ENCODE measurements at places on chromosomes 4 and X.

DNA sequence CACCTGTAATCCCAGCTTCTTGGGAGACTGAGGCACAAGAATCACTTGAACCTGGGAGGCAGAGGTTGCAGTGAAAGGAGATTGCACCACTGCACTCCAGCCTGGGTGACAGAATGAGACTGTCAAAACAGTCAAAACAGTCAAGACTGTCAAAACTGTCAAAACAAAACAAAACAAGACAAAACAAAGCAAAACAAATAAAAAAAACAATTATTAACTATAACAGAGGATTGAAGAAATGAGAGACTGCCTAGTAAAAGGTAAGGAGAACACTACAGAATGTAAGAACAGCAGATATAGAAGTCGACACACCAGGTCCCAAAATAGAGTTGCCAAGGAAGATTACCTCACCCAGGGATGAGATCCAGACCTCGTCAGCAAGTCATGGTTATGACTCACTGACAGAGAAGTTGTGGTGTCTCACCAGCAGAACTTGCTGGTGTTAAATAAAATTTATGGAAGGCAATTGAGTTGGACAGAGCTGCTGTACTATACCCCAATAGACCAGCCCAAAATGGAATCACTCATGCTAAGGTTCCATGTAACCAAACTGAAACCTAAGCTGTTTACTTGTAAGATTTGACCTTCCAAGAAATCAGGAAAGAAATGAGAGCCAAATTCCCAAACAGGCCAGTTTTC, 32.1 kb upstream of the GK start:
- DNase-seq, result no peak

DNA sequence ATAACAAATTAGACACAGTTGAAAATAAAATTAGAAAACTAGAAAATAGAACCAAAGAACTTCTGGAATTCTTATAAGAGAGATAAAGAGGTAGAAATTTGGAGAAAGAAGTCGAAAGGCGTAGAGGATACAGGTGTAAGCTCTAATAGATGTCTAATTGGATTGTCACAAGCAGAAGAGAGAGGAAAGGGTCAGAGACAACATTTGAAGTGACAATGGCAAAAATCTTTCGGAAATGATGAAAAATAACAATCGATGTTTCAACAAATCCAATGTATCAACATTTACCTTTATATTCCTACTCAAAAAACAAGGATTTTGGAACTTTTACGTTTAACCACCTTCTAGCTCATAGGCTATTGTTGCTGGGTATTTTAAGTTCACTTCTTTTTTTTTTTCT, 3.8 kb downstream of the CXCL8 start:
- DNase-seq, result no peak

GRCh38 chrX:68420559-68420958, 12.7 kb downstream of the OPHN1 start:
- no peak for DNase-seq

- no peak for DNase-seq
Measured at GRCh38 chrX:44731160-44731559, 112.7 kb upstream of the DUSP21 start.

DNA sequence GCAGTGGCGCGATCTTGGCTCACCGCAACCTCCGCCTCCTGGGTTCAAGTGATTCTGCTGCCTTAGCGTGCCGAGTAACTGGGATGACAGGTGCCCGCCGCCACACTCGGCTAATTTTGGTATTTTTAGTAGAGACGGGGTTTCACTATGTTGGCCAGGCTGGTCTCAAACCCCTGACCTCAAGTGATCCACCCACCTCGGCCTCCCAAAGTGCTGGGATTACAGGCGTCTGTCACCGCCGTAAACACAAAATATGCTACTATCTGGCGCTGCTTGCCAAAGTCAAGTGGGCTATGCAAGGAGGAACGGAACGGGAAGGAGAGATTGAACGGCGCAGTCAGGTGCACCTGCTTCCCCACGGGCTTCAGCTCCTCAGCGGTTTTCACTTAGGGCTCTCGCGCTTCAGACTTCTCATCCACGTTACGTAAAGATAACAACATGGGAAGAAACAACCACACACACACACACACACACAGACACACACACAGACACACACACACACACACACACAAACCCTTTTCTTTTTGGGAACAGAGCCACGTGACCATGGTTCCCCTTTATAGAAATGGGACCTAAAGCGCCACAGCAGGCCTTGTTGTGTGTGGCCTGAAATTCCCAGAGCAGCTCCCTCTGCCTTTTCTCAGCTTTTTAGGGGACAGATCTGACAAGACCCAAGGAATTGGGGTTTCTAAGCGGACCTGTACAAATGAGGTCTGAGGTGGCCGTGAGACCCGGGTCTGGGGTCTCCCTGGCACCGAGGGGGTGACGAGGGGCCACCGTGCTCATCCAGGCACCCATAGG, 1.5 kb downstream of the P2RY8 start:
- no peak for DNase-seq

Measured in NCI-H187 (cell line).